NCI-H2081 treated with DMSO at 0.1 percent for 48 hours (cell line): ENCODE measurements at places on chromosomes 3 and 15.

DNA sequence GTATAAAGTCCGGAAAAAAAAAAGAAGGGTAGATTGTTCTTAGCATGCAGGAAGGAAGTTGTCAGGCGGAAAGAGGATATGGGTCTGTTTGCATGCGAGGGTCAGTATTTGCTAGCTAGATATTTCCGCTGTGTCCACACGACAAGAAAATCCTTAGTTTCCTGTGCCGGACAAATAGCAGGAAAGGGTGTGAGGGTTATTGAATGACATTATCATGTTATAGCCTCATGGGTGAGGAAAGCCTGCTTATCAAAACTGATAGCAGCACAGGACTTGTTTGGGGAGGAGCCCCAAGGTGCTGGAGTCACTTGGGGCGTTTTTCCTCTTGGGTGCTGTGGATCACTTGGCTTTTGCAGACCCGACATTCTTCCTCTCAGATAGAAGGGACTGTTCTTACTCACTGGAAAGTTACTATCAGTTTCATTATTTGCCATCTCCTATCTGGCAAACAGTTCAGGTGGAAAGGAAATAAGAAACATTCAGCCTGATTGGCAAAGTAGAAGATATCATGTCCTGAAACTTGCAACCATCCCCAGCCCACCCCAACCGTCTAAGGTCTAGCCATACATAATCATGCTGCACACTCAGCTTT, 127.2 kb upstream of the DPH6 start:
- no peak for DNase-seq

DNA sequence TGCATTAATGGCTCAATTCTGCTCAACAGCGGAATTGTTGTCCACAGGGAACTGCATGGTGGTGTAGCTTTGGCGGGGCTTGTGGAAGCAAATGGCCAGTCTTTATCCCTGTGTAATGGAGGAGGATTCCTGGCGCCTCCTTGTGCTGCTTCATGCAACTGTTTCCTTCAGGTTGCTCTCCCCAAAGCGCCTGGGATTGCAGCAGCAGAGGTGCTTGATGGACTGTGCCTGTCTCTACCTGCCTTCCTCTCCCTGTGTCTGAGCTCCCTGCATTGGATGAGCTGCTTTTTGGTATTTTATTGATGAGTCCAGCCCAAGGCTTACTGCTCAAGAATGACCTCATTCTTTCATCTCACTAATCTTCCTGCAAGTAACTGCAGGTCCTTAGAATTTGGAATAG, 72.9 kb upstream of the NDN start:
- DNase-seq = no peak

GRCh38 chr15:77824361-77825251, 191.9 kb upstream of the LINGO1 start:
- DNase-seq = no peak

GRCh38 chr3:128012050-128012449, 40.2 kb upstream of the SEC61A1 start:
- no peak for DNase-seq

- no peak for DNase-seq
Observed at GRCh38 chr15:62469478-62469873, 304.4 kb upstream of the C2CD4B start.

DNA sequence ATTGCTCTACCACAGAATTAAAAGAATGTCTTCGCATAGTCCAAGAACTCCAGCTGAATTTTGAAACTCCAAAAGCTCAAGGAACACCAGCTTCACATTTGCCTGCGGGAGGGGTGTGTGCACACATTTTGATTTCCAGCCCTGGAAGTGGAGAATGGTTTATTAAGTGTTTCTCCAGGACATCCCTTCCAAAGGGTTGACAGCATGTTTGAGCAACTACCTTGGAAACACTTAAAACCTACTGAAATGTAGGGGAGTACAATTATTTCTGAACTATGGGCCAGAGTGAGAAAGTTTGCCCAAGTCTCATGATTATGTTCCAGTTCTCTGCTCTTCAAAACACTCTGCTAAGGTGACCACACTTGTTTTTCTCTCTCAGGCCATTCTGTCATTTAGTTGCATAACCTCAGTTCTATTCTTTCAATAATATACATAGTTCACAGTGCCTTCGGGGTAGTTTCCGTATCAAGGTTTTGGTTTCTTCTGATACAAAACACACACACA, 7.9 kb downstream of the ACP3 start:
- DNase-seq = no peak

DNA sequence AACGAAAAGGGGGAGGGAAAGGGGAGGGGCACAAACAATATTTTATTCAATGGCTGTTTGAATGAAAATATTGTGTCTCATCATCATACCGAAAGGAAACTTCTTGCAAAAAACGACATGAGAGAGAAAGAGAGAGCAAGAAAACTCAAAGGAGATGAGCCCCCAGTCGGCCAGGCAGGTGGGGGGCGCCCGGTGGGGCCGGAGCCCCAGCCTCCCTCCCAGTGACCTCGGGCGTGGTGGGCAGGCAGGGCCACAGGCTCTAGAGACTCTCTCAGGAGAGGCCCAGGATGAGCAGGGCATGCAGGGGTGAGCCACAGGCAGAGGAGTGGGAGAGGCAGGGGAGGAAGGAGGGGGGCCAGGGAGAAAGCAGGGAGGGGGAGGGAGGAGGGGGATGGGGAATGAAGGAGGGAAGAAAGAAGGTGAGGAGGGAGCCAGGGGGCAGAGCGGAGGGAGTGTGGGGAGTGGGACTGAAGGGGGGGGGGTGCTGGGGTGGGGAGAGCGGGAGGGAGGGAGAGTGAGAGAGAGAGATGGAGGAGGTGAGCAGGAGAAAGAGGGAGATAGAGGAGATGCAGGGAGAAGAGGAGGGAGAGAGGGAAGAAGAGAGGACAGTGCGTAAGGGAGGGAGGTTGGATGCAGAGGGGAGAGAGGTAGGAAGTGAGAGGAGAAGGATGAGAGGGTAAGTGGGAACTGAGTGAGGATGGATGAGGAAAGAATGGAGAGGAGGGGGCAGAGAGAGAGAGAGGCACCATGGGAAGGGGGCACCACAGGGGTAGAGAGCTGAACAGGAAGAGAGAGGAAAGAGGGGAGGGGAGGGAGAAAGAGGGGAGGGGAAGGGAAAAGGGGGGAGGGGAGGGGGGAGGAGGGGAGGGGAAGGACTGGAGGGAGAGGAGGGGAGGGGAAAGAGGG, 14.1 kb upstream of the TMEM115 start:
- no peak for DNase-seq

GRCh38 chr3:168168743-168169142, 73.0 kb upstream of the GOLIM4 start:
- DNase-seq = no peak

DNA sequence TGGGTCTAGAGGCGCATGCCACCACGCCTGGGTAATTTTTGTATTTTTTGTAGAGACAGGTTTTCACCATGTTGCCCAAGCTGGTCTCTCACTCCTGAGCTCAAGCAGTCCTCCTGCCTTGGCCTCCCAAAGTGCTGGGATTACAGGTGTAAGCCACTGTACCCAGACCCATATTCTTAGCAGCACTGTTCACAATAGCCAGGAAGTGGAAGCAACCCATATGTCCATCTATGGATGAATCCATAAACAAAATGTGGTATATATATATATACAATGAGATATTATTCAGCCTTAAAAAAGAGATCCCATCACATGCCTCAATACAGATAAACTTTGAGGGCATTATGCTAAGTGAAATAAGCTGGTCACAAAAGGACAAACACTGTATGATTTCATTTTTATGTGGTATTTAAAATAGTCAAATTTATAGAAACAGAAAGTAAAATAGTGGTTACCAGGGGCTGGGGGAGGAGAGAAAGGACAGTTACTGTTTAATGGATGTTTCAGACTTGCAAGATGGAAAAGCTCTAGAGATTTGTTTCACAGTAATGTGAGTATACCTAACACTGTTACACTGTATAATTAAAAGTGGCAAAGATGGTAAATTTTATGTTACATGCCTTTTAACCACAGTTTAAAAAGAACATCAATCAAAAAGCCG, 35.7 kb upstream of the GRAMD1C start:
- DNase-seq = no peak
